Glutamatergic neuron (in vitro differentiated cells): ENCODE measurements at places on chromosomes 7 and 10.

DNA sequence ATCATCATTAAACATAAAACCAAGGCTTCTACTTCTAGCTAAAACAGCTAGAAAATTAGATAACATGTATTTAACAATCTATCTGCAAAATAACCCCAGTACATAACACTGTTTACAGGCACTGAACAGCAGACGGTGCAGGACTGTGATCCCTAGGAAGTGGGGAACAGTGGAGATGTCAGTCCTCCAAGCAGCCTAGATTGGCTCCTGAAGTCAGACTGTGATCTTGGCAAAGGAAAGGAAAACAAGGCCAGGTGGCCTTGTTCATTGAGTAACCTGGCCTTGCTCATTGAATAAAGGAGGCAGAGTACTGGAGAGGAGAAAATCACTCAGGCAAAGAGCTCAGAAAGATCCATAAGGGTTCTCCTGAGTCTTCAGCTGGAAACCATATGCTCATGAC lies 77.7 kb upstream of the DIP2C start:
- no peaks in the 10 kb centered on the region for H3K4me1 ChIP-seq
- no peak overlapping the region for H3K4me3 ChIP-seq
- H3K27ac ChIP-seq: no peak overlapping the region
- H3K27me3 ChIP-seq: peaks cover 4% of the 10 kb centered on the region
- H3K36me3 ChIP-seq: peaks cover 17% of the 10 kb centered on the region
- DNase-seq: no peak

DNA sequence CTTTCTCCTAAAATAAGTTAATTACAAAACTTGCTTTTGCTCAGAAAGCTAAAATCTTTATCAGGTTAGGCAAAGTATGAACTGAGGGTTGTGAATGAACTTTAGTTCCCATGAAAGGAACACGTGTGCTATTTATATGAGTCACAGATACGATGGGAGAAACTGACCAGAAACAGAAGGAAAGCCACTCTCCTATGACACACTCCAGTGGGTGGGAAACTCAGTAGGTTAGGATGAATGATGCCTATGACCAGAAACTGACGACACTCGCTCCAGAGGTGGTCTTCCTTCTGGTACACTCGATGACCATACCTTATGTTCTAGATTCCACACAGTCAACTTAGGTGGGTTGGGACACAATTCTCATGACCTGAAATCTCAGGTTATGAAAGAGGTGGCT lies 215.7 kb upstream of the INHBA start:
- H3K4me3 ChIP-seq: no peak overlapping the region
- no peak overlapping the region for H3K27ac ChIP-seq
- no peaks in the 10 kb centered on the region for H3K27me3 ChIP-seq
- DNase-seq: no peak

- no peak for DNase-seq
- no peaks in the 10 kb centered on the region for H3K4me1 ChIP-seq
- H3K27me3 ChIP-seq: peaks cover 2% of the 10 kb centered on the region
- no peak overlapping the region for H3K4me3 ChIP-seq
- no peak overlapping the region for H3K27ac ChIP-seq
Measured at GRCh38 chr7:71817916-71818315, 594.2 kb downstream of the CALN1 start.

- DNase-seq: no peak
- H3K27me3 ChIP-seq: peaks cover 1% of the 10 kb centered on the region
- H3K36me3 ChIP-seq: no peaks in the 10 kb centered on the region
- H3K4me3 ChIP-seq: no peak overlapping the region
- no peak overlapping the region for H3K27ac ChIP-seq
Measured at GRCh38 chr10:125489731-125490130, 193.2 kb downstream of the TEX36 start.

- no peaks in the 10 kb centered on the region for H3K4me1 ChIP-seq
- no peak overlapping the region for H3K4me3 ChIP-seq
- H3K27me3 ChIP-seq: no peaks in the 10 kb centered on the region
- H3K36me3 ChIP-seq: no peaks in the 10 kb centered on the region
- no peak overlapping the region for H3K27ac ChIP-seq
Measured at GRCh38 chr10:121792198-121792597, 135.6 kb downstream of the ATE1 start.

- peak overlapping the region; percentile 13 for H3K27ac ChIP-seq
- H3K36me3 ChIP-seq: no peaks in the 10 kb centered on the region
- H3K27me3 ChIP-seq: peaks cover 2% of the 10 kb centered on the region
Measured at GRCh38 chr7:5701085-5701914, 80.2 kb downstream of the RNF216 start.

DNA sequence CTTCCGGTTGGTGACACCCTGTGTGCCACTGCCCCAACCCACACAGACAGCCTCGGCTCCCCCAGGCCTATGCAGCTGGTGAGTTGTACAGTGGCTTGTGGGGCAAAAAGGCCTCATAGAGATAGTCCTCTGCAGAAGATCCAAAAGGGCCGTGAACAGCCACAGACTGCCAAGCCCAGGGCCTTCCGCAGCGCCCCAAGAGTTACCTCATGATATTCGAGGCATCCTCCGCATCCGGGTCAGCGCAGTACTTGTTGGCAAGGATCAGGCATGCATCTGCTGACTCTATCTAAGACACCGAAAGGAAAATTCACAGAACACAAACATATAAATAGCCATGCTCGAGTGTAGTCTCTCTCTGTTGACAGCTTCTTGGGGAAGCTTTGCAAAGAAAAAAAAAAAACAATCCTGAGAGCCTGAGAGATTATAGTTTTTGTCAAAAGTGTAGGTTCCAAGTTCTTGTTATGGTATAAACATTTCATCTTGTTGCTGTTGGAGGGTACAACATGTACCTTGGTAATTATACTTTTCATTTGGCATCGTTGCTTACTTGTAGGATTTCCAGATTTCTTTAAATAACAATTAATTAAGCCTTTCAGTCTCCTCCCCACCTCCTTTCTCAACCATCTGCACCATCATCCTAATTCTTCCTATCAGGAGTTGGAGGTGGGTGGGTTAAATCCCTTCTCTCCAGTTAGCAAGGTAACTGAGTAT lies 553.0 kb downstream of the KCNMA1 start:
- H3K27me3 ChIP-seq: no peaks in the 10 kb centered on the region
- no peak overlapping the region for H3K27ac ChIP-seq
- no peak overlapping the region for H3K4me3 ChIP-seq
- no peaks in the 10 kb centered on the region for H3K36me3 ChIP-seq
- H3K4me1 ChIP-seq: peaks cover 3% of the 10 kb centered on the region

DNA sequence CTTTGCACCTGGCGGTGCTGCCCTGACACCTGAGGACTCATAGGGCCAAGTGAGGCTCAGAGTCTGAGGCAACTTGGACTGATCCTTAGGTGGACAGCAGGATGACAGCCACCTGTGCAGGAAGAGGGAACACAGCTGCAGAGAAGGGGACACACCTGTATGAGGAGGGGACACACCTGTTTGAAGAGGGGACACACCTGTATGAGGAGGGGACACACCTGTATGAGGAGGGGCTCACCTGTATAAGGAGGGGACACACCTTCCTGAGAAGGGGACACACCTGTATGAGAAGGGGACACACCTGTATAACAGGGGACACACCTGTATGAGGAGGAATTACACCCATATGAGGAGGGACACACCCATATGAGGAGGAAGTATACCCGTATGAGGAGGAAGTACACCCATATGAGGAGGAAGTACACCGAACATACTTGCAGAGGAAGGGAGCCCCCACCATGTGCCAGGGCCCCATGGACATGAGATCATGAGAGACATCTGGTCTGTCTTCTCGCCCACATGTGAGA lies 285.9 kb downstream of the ADARB2 start:
- peaks cover 9% of the 10 kb centered on the region for H3K4me1 ChIP-seq
- H3K36me3 ChIP-seq: peaks cover 12% of the 10 kb centered on the region
- DNase-seq: no peak
- H3K27ac ChIP-seq: no peak overlapping the region

DNA sequence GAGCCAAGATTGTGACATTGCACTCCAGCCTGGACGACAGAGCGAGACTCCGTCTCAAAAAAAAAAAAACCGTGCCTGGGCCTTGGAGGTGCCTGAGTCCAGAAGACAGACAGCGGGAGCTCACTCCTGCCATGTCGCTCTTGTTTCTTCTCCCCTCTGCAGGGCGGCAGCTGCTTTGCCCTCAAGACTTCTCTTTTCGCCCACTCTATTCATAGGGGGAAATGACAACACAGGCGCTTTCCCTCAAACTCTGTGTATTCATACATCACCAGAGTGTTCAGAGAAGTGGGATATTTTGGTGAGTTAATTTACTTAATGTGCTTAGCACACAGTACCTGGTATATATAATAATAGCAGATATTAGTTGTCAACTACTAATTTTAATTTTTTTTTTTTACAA lies 44.5 kb downstream of the FOXK1 start:
- DNase-seq: no peak
- no peaks in the 10 kb centered on the region for H3K36me3 ChIP-seq
- peaks cover 34% of the 10 kb centered on the region for H3K4me1 ChIP-seq
- H3K4me3 ChIP-seq: no peak overlapping the region
- peak overlapping the region; percentile 48 for H3K27ac ChIP-seq
- H3K27me3 ChIP-seq: peaks cover 2% of the 10 kb centered on the region

GRCh38 chr10:71138166-71138830 lies 74.1 kb upstream of the UNC5B start:
- peaks cover 2% of the 10 kb centered on the region for H3K27me3 ChIP-seq
- no peak for DNase-seq

DNA sequence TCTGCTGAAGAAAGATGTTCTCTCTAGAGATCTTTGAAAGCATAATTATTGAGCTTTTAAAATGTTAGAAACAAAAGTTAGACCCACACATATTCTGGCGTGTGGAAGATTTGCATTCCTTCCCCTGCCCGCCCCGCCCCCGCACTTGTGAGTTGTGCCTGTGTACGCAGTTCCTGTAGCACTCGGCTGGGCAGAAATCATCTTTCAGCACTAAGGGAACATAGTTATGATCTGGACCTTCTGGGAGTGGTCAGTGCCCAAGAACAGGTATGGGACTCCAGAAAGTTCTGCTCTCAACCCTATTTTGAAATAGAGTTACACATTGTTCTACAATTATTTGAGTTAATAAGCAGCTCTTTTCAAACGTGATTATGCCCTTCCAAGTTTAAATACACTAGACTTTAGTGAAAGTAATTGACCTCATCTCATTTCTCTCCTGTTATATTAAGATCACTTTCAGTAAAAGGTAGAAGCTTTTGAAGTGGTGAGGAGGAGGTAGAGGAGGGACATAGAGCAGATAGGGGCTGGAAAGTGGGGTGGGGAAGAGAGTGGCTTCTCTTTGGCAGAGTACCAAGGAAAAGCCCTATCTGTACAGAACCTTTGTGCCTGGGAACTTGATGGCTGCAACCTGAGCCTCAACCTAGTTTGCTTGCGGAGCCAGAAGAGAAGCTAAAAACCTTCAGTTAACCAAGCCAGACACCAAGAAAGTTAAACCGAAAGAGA lies 5.7 kb downstream of the BLVRA start:
- H3K36me3 ChIP-seq: no peaks in the 10 kb centered on the region
- H3K4me1 ChIP-seq: peaks cover 30% of the 10 kb centered on the region
- peak overlapping the region; percentile 4 for H3K27ac ChIP-seq

GRCh38 chr7:95904099-95904498 lies 131.7 kb downstream of the DYNC1I1 start:
- peaks cover 2% of the 10 kb centered on the region for H3K27me3 ChIP-seq
- H3K27ac ChIP-seq: no peak overlapping the region
- H3K36me3 ChIP-seq: no peaks in the 10 kb centered on the region

GRCh38 chr7:126686474-126686873 lies 566.3 kb downstream of the GRM8 start:
- no peak overlapping the region for H3K27ac ChIP-seq
- H3K4me1 ChIP-seq: peaks cover 1% of the 10 kb centered on the region
- H3K27me3 ChIP-seq: peaks cover 4% of the 10 kb centered on the region
- no peak for DNase-seq
- H3K36me3 ChIP-seq: peaks cover 11% of the 10 kb centered on the region

DNA sequence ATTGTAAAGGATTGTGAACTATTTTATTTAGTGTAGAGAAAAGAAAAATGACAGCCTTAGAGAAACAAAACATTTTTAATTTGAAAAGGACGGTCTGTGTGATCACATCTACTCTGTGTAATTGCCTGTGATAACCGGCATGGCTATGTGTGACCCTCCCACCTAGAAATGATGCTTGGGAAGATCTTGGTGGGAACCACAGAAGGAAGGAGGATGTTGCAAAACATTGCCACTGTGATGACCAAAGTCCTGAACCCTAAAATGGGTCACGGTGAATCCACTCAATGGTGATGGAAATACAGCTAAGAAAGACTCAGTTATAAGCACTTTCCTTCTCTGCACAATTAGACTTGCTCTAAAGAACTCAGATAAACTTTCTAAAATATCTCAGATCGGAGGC lies 221.3 kb upstream of the FRMD4A start:
- H3K4me3 ChIP-seq: peak overlapping the region; percentile 20
- H3K4me1 ChIP-seq: peaks cover 43% of the 10 kb centered on the region
- DNase-seq: no peak
- peaks cover 8% of the 10 kb centered on the region for H3K27me3 ChIP-seq

- no peaks in the 10 kb centered on the region for H3K27me3 ChIP-seq
- no peak overlapping the region for H3K4me3 ChIP-seq
- no peaks in the 10 kb centered on the region for H3K36me3 ChIP-seq
- H3K4me1 ChIP-seq: no peaks in the 10 kb centered on the region
- no peak overlapping the region for H3K27ac ChIP-seq
- DNase-seq: no peak
Measured at GRCh38 chr7:17144322-17144721, 154.1 kb upstream of the AHR start.

GRCh38 chr7:75985518-75986146 lies 8.8 kb downstream of the TMEM120A start:
- DNase-seq: no peak
- peaks cover 12% of the 10 kb centered on the region for H3K27me3 ChIP-seq
- peaks cover 4% of the 10 kb centered on the region for H3K4me1 ChIP-seq
- H3K27ac ChIP-seq: no peak overlapping the region
- no peak overlapping the region for H3K4me3 ChIP-seq
- H3K36me3 ChIP-seq: peaks cover 5% of the 10 kb centered on the region

DNA sequence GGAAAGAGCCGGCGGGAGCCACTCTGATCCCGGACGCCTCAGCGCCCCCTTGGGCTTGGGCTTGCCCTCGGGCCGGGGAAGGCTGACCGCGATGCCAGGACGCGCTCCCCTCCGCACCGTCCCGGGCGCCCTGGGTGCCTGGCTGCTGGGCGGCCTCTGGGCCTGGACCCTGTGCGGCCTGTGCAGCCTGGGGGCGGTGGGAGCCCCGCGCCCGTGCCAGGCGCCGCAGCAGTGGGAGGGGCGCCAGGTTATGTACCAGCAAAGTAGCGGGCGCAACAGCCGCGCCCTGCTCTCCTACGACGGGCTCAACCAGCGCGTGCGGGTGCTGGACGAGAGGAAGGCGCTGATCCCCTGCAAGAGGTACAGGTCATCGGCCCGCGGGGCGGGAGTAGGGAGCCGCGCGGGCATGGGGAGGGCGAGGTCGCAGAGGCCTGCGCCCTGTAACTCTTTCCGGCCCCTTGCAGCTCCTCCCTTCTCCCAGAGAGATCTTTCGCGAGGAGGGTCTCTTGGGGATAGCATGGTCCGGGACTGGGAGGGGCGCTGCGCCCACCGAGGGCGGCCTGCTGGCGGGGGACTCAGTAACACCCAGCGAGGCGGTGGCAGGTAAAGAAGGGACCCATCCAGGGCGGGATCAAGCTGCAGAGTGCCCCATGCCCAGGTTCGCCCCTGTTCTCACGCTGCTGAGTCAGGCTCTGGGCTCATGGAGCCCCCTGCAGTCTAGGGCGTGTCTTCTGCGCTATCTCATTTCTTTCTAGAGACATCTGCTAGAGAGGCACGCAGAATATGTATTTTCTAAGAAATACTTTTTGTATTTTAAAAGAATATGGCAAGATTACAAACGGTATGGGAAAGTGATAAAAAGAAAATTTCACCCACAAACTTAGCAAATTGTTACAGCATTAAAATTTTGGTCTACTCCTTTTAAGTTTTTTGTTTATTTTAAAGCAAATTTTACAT lies 687 bp downstream of the EPDR1 start:
- H3K36me3 ChIP-seq: peaks cover 13% of the 10 kb centered on the region
- peak overlapping the region; percentile 88 for H3K27ac ChIP-seq
- peaks cover 8% of the 10 kb centered on the region for H3K4me1 ChIP-seq
- peaks cover 7% of the 10 kb centered on the region for H3K27me3 ChIP-seq
- DNase-seq: peak; percentile 50
